ENCODE measurements at places on chromosomes 1 and 21.

GRCh38 chr21:42440187-42440792 is 36.6 kb downstream of the UBASH3A start:
- no peak for DNase-seq

DNA sequence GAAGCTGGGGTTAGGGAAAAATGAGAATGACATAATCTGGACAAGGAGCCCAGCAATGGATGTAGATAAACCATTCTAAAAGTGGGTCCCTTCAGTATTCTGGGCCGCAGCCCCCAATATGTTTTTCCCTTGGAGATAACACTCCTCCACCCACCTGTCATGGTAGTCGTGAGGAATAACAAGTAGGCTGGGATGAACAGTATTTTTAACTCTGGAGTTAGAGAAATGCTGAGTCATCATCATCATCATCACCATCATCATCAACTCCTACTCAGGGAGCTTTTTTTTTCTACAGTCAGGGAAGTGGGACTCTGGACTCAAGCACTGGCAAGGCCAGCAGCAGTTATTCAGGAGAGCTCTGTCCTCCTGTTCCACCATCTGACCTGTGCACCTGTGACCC is 12.8 kb downstream of the CADM3 start:
- no peak for DNase-seq

DNA sequence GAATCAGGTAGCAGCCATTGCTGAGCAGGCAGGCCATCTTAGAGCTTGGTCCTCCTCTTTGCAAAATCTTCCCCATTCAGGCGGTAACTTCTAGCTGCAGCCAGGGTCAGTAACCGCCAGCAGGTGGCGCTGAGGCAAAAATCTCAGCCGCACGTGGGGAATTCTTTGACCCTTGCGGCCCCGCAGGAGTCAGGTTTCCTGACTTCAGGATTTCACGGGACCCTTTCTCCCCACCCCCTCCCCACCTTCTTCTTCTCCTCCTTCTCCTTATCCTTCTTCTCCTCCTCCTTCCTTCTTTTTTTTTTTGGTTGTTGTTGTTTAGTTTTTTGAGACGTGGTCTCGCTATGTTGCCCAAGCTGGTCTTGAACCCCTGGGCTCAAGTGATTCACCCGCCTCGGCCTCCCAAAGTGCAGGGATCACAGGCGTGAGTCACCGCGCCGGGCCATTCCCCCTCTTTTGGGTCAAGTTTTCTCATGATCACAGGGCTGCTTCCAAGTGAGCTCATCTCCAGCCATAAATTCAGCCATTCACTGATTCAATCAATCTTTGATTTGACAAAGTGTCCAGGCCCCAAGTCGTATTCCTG is 33.4 kb upstream of the TENT5B start:
- DNase-seq = peak; percentile 19

DNA sequence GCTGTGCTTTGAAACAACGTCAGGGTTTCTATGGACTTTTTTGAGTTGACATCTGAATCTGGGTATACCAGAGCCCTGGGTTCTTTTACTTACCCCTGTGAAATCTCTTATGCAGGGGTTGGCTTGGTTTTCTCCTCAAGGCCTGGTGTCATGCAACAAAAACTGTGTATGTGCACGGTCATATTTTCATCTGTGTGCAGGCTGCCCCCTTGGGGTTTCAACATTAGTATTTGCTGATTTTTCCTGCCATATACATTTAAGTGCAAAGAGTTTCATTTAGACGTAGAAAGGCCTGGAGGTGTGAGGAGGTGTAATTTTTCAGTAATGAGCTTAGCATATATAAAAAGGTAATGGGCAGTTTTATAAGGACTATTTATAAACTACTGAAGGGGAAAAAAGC is 22.0 kb upstream of the ZBTB18 start:
- DNase-seq = no peak

DNA sequence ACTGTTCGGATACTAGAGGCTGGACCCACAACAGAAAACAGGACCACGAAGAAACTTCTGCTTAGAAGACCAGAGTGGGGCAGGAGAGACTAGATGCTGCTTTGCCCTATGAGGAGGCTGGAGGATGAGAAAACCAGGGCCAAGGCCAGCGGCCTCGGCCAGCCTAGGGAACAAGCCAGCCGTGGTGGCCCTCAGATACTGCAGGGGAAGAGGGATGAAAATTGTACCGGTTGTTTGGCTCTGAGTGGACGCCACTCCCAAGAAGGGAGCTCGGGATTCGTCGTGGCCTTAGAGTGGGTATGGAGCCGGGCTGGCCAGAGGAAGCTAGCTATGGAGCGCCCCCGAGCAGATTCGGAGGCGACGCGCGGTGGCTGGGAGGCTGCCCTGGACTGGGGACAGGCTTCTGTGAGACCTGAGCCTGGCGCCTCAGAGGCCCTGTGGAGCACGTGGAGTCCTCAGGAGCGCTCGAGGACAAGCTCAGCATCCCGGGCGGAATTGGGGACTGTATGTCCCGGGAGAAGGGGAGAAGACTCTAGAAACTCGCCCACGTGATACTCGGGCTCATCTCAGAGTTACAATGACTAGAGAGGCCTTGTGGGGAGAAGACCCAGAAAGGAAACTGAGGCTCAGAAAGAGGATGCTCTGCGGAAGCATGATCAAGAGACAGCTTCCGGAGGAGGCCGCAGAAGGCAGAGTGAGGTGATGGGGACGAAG is 2.8 kb downstream of the PRRX1 start:
- no peak for DNase-seq

DNA sequence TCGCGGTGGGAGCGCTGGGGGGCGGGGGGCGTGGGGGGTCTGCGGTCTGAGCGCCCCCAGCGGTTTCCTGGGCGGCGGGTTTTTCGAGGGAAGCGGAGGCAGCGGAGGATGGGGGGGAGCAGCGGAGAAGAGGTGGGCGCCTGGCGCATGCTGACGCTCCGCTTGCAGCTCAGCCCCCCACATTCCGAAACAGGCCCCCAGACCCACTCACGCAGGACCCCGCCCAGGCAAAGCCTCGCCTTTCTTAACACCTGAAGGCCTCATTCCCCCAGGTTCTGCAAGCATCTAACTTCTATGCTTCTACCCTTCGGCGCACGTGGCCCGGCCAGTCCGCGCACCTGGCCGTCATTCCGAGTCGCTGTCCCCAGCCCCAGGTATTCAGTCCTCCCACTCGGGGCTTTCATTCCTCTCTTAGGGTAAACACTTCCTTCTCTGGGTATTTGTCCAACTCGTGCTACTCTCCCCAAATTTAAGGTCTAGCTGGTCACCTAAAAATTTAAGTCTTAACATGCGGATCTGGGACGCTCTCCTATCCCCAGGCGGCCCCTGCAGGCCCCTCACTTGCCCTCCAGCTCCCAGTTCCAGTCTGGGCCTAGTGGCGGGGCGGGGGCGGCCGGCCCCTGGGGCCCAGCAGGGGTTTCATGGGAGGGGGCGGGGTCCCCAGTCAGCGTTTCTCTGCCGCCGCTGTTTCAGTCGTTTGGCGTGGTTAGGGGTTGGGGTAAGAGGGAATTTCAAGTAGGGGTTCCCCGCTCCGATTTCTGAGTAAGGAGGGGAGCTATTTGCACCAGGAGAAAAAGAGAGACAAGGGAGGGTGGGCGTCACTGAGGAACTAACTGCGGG is 2.8 kb upstream of the ZBTB7B start:
- DNase-seq = no peak

- no peak for DNase-seq
These were observed 11.6 kb downstream of the KRTAP24-1 start for GRCh38 chr21:30271156-30271555.

Measured in stimulated activated CD8-positive, alpha-beta memory T cell treated with anti-CD3 and anti-CD28 coated beads, Interleukin-2, amount 100 ng/mL, for 1 hour (primary cell).